ENCODE measurements at places on chromosomes 16 and 17. TPM values are rescaled to one million over a fixed set of nuclear protein-coding genes. Genes with fewer than 3 reads are reported as not detected.

GRCh38 chr17:32596628-32597027 is 109.8 kb downstream of the CDK5R1 start:
- no peak for DNase-seq

Gene C16orf96
- 0.03 TPM for polyA plus RNA-seq

GRCh38 chr16:79725051-79725450 is 124.5 kb upstream of the MAF start:
- DNase-seq, result no peak

- DNase-seq, result no peak
These were observed 165.2 kb downstream of the VPS53 start for GRCh38 chr17:549177-550040.
